KBM-7 (cell line): ENCODE measurements at places on chromosomes 7 and 10.

DNA sequence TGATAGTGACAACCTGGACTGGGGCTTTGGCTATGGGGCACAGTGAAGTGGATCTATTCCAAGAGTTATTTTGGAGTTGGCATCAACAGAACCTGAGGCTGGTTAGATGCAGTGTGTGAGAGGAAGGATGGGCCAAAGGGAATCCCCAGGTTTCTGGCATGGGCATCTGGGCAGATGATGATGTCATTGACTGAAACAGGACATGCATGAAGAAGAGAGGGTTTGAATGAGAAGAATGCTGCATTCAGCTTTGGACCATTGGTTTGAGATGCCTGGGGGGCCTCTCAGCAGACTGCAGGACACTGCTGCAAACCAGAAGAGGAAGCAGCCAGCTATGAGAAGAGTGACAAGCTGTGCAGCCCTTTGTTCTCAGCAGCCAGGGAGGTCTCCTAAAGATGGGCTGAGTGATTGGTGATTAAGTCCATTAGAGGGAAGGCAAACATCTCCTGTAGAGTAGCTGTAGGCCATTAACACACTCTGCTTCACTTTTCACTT, 23.1 kb upstream of the PIK3CG start:
- peak; percentile 26 for DNase-seq

DNA sequence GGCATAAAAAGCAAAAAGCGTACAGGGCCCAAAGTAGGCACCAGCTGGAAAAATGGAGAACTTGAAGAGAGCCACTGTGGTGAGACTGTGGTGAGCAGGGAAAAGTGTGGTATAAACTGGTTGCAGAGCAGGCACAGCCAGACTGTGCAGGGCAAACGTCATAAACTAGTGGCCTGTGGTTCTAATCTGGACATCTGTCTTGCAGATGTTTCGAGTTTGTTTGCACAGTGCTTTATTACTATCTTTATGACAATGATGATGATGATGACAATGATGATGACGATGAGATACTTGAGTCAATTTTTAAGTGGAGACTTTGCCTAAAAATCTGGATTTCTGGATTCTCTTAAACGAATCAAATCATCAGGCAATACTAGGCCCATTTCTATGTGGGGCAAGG, 45.7 kb downstream of the SEMA3C start:
- DNase-seq: no peak

DNA sequence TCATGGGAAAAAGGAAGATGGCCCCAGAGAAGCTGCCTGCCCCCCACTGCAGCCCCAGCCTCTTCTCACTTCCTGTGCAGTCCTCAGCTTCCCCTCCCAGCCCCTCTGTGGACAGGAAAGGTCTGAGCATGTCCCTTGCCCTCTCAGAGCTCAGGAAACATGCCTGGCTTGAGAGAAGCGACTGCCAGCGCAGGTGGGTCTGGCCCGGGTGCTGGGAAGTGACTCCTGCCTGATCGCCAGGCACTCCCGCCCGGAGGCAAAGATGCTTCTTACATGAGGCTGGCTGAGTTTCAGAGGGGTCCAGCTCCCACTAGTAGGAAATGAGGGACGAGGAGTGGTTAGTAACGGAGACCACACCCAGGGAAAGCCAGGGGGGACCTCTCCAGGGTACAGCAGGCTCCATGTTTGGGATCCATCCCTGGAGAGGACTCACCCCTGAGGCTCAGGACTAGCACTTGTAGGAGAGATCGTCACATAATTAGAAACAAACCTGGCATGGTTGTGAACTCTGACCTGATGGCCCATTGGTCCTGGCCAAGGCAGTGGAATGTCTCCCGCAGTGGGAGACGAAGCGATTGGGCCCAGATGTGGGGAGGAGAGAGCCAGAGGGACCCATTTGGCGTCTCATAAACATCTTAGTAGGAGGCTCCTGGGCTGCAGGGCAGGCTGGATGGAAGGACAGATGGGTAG, 12.3 kb downstream of the ELN start:
- no peak for DNase-seq

GRCh38 chr7:34752929-34753328, 94.9 kb downstream of the NPSR1 start:
- DNase-seq: no peak

- DNase-seq: no peak
These were observed 2.2 kb downstream of the MRPS17 start for GRCh38 chr7:55953707-55954475.

DNA sequence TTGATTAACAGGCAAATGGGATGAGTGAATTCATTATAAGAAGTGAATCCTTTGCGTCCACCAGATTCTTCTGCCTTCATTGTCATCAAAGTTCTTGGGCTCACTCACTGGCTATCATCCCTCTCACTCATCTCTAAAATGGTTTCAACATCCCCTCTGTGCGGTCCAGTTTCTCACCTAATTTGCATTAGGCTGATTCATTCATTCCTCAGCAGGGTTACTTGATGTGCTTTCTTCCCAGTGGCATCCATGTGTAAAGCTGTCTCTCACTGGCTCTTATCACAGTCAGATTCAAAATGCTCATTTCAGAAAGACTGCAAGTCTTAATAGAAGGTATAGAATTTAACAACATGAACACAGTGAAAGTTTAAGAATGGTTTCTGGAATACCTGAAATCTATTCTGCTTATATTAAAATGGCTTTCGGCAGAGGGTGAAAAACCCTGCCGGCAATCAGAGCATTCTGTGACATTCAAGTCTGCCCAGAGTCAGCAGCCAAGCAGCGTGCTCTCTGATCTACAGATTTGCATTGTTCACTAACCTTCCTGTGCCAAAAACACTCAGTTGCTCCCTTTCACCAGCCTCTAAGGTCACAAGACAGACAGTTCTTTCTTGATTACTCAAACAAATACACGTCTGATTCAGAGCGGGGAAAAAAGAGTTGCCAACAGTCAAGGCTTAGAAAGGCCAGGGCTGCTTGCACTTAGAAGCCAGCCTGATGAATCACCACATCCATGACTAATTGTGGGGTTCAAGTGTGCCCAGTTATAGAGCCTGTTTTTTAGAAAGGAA, 106.7 kb downstream of the TES start:
- DNase-seq: no peak

GRCh38 chr10:100645613-100646392, 99.6 kb upstream of the PAX2 start:
- DNase-seq: no peak

- no peak for DNase-seq
These were observed 98.4 kb downstream of the RGS10 start for GRCh38 chr10:119443970-119444660.

GRCh38 chr7:468681-469562, 50.7 kb downstream of the PDGFA start:
- DNase-seq: peak; percentile 64

DNA sequence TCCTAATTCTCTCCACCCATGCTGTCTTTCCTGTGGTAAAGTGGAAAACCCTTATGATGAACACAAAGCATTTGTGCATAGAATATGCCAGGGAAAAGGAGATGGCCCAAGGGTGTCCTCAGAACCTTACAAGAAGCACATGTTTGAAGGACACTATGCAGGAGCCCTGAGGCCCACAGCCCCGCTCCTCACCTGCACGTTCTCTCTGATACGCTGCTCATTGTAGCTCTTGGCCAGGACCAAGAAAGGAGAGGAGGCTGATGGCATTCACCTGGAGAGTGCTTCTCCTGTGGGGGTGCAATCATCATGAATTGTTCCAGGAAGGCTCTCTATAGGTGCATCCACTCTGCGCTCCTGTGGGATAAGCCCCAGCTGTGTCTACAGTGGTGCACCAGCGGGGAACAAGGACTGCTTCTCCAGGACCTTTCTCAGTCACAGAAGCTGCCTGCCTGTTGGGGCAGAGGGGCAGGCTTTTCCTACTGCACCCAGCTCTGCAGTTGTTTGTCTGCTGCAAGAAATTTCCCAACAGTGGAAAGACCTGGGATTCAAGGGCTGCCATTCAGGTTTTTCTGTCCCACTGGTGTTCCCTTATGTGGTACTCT, 19.9 kb downstream of the AKR1C2 start:
- DNase-seq: no peak

DNA sequence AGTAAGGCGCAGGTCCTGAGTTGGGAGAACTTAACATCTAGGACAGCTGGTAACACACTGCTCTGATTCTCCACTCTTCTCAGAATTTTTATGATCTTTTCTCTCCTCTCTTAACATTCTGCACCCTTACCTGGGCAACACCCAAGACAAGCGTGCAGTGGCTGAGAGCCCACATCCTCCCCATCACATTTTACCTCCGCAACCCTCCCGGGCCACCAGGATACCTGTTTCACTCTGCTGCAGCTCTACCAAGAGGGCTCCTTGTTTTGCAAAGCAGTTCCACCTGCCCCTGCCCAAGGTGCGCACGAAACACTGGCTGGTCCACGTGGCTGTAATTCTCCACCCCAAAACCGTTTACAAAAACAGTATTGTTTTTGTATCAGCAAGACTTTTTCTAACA, 81.5 kb downstream of the ITIH5 start:
- no peak for DNase-seq

GRCh38 chr10:44033008-44033407, 351.9 kb downstream of the CXCL12 start:
- DNase-seq: no peak

- no peak for DNase-seq
These were observed 22.3 kb upstream of the XPNPEP1 start for GRCh38 chr10:109945473-109946177.

- DNase-seq: no peak
These were observed 415.6 kb downstream of the EXOC4 start for GRCh38 chr7:133668296-133669060.

- no peak for DNase-seq
These were observed 66.2 kb downstream of the VPS41 start for GRCh38 chr7:38842746-38843145.

DNA sequence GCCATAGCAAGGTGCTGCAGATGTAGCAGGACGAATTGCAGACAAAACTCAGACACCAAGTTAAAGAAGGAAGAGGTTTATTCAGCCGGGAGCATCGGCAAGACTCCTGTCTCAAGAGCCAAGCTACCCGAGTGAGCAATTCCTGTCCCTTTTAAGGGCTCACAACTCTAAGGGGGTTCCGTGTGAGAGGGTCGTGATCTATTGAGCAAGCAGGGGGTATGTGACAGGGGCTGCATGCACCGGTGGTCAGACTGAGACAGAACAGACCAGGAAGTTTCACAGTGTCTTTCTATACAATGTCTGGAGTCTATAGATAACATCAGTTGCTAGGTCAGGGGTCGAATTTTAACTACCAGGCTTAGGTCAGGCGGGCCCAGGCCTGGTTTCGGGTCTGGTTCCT, 222.0 kb upstream of the C7orf33 start:
- no peak for DNase-seq

DNA sequence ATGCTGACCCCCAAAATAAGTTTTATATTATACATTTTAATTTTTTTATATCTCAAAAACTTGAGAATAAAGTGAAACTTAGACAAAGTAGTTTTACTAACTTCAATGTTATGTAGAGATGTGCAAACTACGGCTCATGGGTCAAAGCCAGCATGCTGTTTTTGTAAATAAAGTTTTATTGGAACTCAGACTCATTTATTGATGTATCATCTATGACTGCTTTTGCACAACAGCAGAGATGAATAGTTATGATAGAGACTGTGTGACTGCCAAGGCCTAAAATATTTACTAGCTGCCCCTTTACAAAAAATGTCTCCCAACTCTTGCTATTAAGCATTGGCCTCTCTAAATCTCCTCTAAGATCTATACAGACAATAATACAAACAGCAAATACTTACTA, 12.4 kb downstream of the MTPN start:
- DNase-seq: no peak

DNA sequence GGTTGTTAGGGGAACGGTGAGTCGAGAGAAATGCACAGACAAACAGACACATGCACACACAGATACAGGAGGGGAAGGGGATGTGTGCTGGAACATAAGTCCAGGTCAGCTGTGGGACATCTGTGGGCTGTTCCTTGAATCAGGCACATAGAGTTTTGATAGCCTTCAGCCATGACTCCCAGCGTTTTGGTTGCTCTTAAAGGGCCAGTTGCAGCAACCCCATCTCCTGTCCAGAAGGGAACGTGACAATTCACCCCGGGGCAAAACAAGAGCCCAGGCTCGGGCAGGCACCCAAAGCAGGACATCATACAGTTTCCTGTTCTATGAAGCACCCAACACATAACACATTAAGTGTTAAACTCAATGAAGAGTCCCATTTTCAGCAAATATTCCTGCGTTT, 9.6 kb downstream of the INSYN2A start:
- DNase-seq: no peak

GRCh38 chr10:69416695-69417094, at the start of gene TACR2:
Gene TACR2 (minus strand): TSS chr10:69416918. CDS start chr10:69416323, 595 bp downstream.
- no peak for DNase-seq

GRCh38 chr10:68095153-68095552, 14.1 kb upstream of the MYPN start:
- no peak for DNase-seq

DNA sequence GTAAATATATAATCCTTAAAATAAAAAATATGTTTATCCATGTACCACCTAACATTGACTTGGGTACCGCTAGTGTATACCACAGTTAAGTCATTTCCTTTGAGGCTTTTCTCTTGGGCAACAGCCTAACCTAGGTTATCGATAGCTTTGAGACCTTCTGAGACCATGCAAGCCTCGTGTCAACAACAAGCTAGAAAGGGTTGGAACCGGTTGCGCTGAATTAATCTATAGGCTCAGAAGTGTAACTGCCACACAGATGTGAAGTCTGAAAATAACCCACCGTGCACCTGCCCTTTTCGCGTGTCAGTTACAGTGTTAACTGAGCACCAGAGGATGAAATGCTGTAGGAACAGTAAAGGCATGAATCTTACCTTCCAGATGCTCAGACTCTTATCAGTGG, 59.8 kb downstream of the ARID5B start:
- DNase-seq: no peak

- DNase-seq: no peak
These were observed 72.6 kb downstream of the SHH start for GRCh38 chr7:155739538-155740143.

DNA sequence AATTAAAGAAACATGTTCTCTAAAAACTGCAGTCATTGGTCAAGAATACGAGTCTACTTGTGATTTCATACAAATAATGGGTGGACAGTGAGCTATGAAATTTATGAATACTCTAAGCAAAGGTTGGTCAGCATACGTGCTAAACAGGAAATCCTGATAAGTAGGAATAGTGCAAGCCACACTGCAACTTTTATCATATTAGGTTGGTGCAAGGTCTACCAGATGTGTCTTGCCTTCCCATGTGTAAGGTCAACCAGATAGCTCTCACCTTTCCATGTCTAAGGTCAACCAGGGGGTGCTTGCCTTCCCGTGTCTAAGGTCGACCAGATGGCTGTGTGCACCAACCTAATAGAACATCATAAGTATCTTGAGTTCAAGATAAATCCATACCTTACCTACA, 2.0 kb upstream of the ITGB1 start:
- DNase-seq: no peak

DNA sequence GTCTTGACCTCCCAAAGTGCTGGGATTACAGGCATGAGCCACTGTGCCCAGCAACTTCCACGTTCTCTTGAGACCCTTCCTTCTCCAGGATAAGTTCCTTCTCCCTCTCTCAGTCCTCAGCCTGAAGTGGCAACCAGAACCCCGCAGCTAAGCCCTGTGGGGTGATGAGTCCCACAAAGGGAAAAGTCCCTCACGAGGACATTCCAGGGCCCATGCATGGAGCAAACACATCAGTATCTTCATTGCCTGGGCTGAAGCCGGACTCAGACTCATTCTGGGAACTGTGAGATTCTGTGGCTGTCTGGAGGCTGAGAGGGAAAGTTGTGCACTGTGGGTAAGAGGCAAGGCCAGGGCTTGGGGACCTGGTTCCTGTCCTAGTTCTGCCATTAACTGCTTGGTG, 622.9 kb downstream of the GALNT17 start:
- DNase-seq: no peak

- DNase-seq: no peak
These were observed 173.2 kb upstream of the TRIM24 start for GRCh38 chr7:138286846-138287245.
